ENCODE measurements at places on chromosomes 4 and X. TPM values are rescaled to one million over a fixed set of nuclear protein-coding genes. Genes with fewer than 3 reads are reported as not detected.

CDKL2 gene
- total RNA-seq, result 1.1 TPM

GRCh38 chrX:39720945-39721344 is 376.8 kb downstream of the BCOR start:
- H3K4me3 ChIP-seq, result no peak overlapping the region
- H3K36me3 ChIP-seq, result no peaks in the 10 kb centered on the region
- H3K27ac ChIP-seq, result no peak overlapping the region
- H3K27me3 ChIP-seq, result no peaks in the 10 kb centered on the region
- DNase-seq, result no peak
- H3K4me1 ChIP-seq, result peaks cover 5% of the 10 kb centered on the region

DNA sequence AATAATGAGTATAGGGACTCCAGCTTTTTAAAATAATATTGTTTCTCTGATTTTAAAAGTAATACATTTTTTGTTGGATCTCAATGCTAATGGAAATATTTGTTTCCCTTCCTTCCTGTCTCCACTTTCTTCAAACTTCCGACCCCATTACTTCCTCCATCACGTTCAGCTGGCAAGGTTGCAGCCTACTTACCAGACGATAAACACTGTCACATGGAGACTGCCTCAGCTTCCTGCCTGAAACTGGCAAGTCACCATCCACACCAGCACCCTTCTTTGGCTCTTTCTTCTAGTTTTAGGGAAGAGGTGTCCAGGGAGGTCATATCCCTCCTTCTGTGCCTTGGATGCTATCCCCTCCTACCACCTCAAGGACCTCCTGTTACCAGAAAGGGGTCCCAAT is 3.4 kb upstream of the INTU start:
- no peak for DNase-seq
- H3K27ac ChIP-seq, result no peak overlapping the region
- H3K4me1 ChIP-seq, result peaks cover 23% of the 10 kb centered on the region

DNA sequence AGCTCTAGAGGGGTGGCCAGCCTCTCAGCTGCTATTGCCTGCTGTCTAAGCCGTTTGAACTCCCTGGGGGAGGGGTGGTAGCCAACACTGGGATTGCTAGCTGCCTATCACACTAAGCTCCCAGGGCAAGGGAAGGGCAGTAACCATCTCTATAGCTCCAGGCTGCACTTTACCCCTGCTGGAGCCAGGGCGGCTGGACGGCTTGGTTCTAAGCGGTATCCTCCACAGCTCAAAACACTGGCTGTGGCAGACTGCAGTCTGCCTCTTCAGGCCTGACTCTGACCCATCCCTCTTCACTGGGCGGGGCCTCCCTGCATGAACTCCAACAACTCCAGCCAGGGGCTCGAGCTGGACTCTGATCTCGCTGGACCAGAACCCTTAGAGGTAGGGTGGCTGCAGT is 55.3 kb upstream of the GNRHR start:
- peaks cover 8% of the 10 kb centered on the region for H3K36me3 ChIP-seq
- no peak overlapping the region for H3K27ac ChIP-seq
- no peaks in the 10 kb centered on the region for H3K4me1 ChIP-seq
- DNase-seq, result no peak
- H3K4me3 ChIP-seq, result no peak overlapping the region

DNA sequence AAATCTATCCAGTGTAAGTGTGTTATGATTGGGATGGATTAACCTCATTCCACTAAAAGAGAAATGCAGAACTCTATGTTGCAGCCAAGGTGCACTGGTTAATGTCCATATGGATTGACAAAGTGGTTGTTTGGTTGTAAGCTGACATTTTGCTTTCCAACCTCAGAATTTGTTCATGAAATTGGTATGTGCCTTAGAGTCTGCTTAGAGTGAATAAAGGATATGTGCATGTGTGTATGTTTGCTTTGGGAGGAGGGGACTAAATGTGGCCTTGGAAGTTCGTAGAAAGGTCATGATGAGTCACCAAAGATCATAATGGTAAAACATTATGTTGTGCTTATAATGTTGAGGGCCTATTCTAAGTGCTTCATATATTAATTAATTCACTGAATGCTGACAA is 44.1 kb upstream of the MBNL3 start:
- no peak overlapping the region for H3K4me3 ChIP-seq
- no peaks in the 10 kb centered on the region for H3K27me3 ChIP-seq
- DNase-seq, result no peak
- no peaks in the 10 kb centered on the region for H3K4me1 ChIP-seq

DNA sequence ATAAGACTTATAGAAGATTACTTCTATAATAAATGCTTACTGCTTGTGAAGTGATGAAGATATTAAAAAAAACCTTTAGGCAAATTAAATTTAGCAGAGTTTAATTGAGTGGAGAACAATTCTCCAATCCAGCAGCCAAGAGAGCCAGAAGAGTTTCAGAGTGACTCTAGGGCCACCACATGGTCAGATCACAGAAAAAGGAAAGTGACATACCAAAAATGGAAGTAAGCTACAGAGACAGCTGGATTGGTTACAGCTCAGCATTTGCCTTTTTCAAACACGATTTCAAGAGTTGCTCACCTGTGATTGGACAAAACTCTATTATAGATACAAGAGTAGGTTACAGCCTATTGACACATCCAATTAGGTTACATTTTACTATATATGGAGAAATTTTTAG is 79.0 kb upstream of the TRAM1L1 start:
- H3K4me1 ChIP-seq, result no peaks in the 10 kb centered on the region
- no peaks in the 10 kb centered on the region for H3K36me3 ChIP-seq
- no peak overlapping the region for H3K4me3 ChIP-seq
- no peak overlapping the region for H3K27ac ChIP-seq
- DNase-seq, result no peak
- no peaks in the 10 kb centered on the region for H3K27me3 ChIP-seq
